ENCODE measurements at places on chromosomes 12 and 14.

GRCh38 chr12:64808110-64808509 lies 16.3 kb upstream of the TBC1D30 start:
- DNase-seq: no peak

- no peak for DNase-seq
Measured at GRCh38 chr12:50505675-50506530, 1.1 kb downstream of the DIP2B start.

- no peak for DNase-seq
Measured at GRCh38 chr14:100765296-100765695, 38.6 kb downstream of the DLK1 start.

- DNase-seq: no peak
Measured at GRCh38 chr12:8701046-8701660, 3.4 kb downstream of the RIMKLB start.

GRCh38 chr12:27988594-27989233 lies 16.2 kb upstream of the PTHLH start:
- no peak for DNase-seq

- no peak for DNase-seq
Measured at GRCh38 chr12:122726080-122726558, 4.5 kb downstream of the HCAR1 start.

GRCh38 chr14:61719344-61720293 lies 24.3 kb downstream of the HIF1A start:
- DNase-seq: no peak

- DNase-seq: no peak
Measured at GRCh38 chr14:39740454-39740853, 308.2 kb upstream of the FBXO33 start.

- no peak for DNase-seq
Measured at GRCh38 chr14:26709019-26709418, 111.2 kb upstream of the NOVA1 start.

Measured in stimulated activated CD8-positive, alpha-beta memory T cell treated with anti-CD3 and anti-CD28 coated beads, Interleukin-7, amount 100 ng/mL, for 1 hour (primary cell).